ENCODE measurements at places on chromosomes 5 and 9.

DNA sequence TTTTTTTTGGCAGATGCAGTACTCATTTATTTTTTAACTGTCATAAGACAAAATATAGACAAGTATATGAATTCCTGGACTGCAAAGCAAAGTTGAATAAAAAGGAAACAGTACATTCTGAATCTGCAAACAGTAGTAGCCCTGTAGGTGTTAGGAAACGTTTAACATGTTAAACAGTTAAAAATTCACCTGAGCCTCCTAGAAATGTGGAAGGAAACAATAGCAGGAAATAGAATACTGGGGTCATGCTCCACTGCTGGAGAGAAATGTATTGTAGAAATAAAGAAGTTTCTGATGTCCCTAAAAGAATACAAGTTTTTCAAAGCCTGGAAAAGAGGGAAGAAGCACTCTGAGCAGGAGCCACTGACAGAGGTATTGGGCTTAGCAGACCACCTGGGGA, 866.0 kb downstream of the PTPRD start:
- no peak for DNase-seq

- DNase-seq = peak; percentile 67
These were observed 5.0 kb downstream of the EBF1 start for GRCh38 chr5:159094745-159095144.

DNA sequence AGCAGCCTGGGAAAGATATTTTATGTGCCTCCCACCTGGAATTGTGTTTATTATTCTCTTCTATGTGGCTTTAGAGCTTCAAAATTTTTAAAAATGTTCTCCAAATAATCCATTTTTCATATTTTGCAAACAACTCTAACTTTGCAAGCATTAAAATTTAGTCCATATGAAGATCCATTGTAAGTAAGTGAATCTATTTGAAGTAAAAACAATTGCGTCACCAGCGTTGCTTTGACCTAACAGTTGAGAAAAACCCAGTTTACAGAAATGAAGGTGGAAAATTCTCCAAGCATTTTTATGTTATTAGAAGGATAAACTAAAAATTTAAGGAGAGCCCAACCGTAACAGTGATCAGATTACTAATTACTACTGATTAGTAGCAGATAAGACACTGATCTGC, 38.9 kb upstream of the TLX3 start:
- no peak for DNase-seq

DNA sequence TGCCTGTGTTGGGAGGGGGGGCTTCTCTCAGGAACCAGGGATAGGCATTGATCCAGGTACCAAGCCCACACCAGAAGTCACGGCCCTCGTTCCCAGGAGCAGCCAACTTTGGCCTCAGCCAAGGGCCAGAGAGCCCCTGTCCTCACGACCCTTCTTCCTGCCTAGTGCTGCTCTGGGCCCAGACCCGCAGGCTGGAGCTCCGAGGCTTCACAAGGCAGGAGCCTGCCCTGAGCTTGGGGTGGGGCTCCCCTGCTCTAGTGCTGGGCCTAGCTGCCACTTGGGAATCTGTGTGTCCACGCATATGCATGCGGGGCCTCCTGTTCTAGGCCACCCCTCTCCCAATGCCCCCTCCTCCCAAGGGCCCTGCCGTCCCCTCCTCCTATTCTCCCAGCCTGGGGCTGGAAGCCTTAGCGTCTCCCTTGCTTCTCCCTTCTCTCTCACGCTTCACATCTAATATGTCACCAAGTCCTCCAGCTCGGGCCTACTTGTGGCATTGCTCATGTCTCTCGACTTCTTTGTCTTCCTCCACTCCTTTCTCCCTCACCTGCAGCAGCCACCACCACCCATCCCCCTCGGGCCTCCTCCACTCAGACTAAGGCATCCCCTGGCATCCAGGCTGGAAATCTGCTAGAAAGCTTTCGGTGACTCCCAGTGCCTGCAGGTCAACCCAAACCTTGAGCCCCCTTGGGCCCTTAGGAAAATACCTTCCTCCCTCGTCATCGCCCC, 3.4 kb downstream of the UNC5A start:
- no peak for DNase-seq

- DNase-seq = peak; percentile 79
These were observed 35.5 kb downstream of the BICD2 start for GRCh38 chr9:92728831-92729734.

GRCh38 chr9:136499935-136500910, 17.4 kb upstream of the SEC16A start:
- no peak for DNase-seq

GRCh38 chr9:37486616-37487548, 1.1 kb downstream of the POLR1E start:
- DNase-seq = no peak

- DNase-seq = no peak
These were observed 170.7 kb downstream of the MAPKAP1 start for GRCh38 chr9:125536167-125536772.

DNA sequence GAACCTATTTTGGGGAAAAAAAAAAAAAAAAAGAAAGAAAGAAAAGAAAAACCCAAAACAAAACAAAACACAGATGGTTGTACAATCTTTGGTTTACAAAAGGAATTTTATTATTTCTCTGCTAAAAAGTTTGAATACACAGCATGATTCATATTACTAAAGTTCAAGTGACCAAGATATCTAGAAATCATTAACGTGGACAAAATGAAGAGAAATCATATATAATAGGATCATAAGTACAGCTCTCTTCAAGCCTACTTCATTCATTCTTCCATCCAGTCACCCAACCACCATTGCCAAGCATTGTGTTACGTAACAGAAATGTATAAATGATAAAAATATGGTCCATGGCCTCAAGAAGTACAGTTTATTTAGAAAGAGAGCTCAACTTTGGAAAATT, 52.9 kb downstream of the ZDHHC21 start:
- no peak for DNase-seq

DNA sequence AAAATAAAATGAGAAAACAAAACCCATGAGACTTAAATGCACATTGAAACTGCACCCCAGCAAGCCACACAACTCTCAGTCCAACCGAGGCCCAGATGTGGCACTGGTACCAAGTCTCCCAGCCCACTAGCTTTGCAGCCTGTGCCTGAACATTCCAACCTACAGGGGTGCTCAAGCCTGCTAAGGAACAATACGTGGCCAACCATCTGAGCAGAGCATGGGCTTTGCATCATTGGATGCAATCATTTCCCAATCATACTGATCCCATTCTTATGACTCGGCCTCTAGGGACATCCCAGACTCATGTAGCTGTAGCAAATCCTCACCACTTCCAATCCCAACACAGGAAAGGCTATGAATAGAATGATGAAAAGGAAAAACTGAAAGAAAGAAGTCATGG, 297.2 kb downstream of the SPOCK1 start:
- no peak for DNase-seq

- peak; percentile 94 for DNase-seq
These were observed at the start of gene RECK for GRCh38 chr9:36036780-36037548. TSS of gene RECK (plus strand) at chr9:36036913. CDS start at chr9:36036999, 86 bp downstream.

DNA sequence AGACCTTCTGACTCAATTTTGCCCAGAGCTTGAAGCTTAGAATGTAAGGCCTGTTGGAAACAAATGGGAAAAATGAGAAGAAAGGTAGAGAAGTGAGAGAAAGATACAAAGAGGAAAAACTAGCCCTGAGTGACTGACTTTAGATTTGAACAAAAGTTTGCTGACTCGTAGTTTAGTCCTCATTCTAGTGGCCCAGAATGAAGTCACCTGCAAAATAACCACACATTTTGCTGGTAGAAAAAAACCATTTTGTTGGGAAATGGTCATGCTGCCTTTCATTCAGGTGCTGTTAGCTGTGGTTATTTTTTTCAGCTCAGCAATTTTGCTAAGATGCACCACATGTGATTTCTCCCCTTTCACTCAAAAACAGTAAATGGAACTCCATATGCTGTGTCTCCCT, 98.9 kb downstream of the MRPS27 start:
- DNase-seq = no peak

- DNase-seq = no peak
These were observed 65.3 kb downstream of the CSNK1A1 start for GRCh38 chr5:149485655-149486615.

GRCh38 chr5:109714592-109714991, 24.9 kb downstream of the MAN2A1 start:
- no peak for DNase-seq

GRCh38 chr5:58988938-58989337, 406.1 kb downstream of the RAB3C start:
- no peak for DNase-seq

GRCh38 chr5:124878583-124879342, 132.3 kb upstream of the ZNF608 start:
- no peak for DNase-seq

GRCh38 chr5:60972231-60972630, 27.2 kb downstream of the NDUFAF2 start:
- DNase-seq = no peak

DNA sequence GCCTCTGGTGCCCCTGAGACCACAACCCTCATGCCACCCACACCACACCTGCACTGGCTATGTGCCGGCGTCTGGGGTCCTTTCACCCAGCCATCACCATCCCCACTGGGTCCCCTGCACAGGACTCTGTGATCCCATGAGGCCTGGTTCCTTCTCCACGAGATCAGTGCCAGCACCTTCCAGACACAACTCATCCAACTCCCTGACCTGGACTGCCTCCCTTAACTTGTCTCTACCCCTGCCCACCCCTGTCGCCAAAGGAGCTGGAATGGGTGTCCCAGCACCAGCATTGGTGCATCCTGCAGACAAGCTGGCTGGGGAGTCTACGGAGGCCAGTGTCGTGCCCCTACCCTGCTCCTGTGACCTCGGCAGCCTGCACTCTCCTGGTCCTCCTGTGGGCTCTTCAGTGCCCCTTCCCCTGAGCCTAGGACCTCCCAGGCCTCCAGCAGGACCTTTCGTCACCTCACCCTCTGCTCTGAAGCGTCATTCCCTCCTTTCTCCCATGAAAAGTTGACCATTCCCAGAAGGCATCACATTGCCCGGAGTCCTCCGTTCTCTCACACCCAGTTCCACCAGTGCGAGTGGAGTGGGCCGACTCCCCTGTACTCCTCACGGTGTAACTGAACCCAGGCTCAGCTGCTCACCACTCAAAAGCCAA, 87.7 kb downstream of the NSUN2 start:
- DNase-seq = no peak

- peak; percentile 50 for DNase-seq
These were observed 91.1 kb upstream of the RNF180 start for GRCh38 chr5:64074533-64074932.

GRCh38 chr9:123373946-123374345, 17.9 kb downstream of the CRB2 start:
- no peak for DNase-seq

DNA sequence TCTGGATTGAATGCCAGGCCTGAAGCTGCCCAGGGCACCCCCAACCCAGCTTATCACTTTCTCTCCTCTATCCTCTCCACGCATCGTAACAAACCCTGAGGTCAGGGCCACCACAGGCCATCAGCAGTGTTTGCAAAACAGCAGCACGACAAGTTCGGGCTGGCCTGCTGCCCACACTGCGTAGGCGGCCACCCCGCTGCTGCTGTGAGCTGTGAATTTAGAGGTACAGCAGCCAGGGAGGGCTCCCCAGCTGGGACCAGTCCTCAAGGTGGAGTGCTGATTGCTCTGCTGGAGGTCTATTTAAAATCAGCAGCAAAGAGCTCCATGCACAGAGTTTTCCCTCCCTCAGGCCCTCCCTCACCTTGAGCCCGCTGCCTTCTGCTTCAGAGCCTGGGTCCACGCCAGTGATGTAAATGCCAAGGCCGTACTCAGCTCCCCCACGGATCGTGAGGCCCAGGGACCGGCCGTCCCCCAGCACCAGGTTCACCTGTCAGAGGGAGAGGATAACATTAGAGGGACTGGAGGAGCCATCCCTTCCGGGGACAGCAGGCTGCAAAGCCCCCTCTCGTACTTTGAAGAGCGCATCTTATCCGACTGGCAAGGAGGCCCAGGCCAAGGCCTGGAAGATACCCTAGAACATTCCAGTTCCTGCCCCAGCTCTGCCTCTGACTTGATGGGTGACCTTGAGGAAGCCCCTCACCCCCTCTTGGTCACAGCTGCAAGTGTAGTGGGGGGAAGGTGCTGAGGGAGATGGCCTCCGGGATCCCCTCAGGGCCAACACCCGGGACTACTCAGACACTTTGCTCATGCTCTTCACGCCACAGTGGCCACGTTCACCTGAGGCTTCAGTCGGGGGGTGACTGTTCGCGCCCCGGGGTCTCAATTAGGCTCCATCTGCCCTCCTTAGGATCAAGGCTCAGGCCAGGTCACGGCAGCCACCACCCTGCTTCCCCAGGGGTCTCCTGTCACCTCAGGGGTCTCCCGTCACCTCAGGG, 39.1 kb downstream of the WHRN start:
- DNase-seq = no peak

DNA sequence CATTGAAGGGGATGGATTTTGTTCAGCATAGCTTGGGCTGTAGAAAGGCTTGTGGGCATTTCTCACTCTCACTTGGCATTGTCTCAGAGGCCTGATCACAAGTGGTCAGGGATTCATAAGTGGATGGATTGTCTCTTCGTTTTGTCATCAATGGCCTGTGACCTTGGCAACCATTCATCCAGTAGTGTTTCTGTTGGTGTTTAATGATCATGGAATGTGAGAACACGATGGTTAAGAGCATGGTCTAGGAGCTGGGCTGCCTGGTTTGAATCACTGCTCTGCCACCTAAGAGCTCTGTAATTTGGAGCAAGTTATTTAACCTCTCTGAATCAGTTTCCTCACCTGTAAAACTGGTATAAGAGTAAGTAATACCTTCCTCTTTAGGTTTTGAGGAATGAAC, 430.1 kb upstream of the MEF2C start:
- no peak for DNase-seq

- no peak for DNase-seq
These were observed 59.2 kb upstream of the ADAMTS2 start for GRCh38 chr5:179404321-179405053.

- peak; percentile 28 for DNase-seq
These were observed 5.1 kb upstream of the SMIM15 start for GRCh38 chr5:61167382-61167781.

- peak; percentile 38 for DNase-seq
These were observed 78.8 kb downstream of the GIN1 start for GRCh38 chr5:103041071-103041676.

- no peak for DNase-seq
These were observed 287.2 kb upstream of the ZNF608 start for GRCh38 chr5:125033602-125034001.

DNA sequence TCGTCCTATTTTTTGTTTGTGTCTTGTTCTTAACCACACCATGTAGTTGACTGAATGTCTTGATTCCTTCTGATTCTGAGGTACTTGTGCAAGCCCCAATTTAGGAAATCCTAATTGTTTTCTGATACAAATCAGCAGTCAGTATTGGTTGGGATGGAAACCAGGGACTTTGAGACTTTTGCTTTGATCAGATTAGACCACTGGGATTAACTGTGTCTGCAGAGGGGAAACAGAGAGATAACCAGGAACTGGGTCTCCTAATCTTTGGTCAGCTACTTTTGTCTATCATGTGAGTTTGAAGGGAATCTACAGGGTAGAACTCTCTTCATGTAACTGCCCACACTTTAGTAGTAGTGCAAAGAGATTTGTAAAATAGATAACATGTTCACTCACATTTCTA, 173.8 kb upstream of the POC5 start:
- DNase-seq = no peak

- peak; percentile 46 for DNase-seq
These were observed 28.7 kb downstream of the DMRT3 start for GRCh38 chr9:1005043-1005667.

Measured in GM13977 (cell line).